LHCN-M2 (cell line): ENCODE measurements at places on chromosomes 12 and 14. TPM values are rescaled to one million over a fixed set of nuclear protein-coding genes. Genes with fewer than 3 reads are reported as not detected.

TMEM52B gene
- not detected in 2 replicates for total RNA-seq

TPPP2 gene
- total RNA-seq, result not detected in 2 replicates

SLC2A3 gene
- 25.6 and 36.9 TPM in 2 replicates for total RNA-seq

RBMS2 gene
- total RNA-seq, result 12.1 and 13.0 TPM in 2 replicates

PDZRN4 gene
- not detected in 2 replicates for total RNA-seq
